ENCODE measurements at places on chromosomes 4 and X.

DNA sequence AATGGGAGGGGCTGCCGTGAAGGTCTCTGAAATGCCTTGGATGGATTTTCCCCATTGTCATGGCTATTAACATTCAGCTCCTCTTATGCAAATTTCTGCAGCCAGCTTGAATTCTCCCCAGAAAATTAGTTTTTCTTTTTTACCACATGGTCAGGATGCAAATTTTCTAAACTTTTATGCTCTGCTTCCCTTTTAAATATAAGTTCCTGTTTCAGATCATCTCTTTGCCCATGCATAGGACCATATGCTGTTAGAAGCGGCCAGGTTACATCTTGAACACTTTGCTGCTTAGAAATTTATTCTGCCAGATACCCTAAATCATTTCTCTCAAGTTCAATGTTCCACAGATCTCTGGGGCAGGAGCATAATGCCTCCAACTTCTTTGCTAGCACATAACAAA lies 13.8 kb upstream of the CLDN34 start:
- no peak for DNase-seq

- no peak for DNase-seq
These were observed 274.3 kb upstream of the PPARGC1A start for GRCh38 chr4:24164054-24164693.

GRCh38 chrX:133213117-133213516 lies 5.0 kb downstream of the TFDP3 start:
- DNase-seq: no peak

DNA sequence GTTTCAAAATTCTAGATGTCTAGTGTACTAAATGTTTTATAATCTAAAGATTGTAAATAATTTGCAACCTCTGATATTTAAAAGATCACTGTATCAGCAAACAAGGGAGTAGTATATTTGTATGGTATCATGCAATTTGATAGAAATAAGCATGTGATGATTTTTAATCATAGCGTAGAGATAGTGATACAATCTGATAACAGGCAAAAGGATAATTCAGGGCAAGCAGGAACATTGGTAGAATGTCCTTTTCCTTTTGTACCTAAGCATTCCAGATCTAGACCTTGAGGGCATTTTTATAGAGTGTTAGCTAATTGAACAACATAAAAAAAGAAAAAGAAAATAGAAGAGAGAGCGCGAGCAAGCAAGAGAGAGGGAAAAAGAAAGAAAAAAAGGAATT lies 1.4 kb downstream of the ANK2 start:
- DNase-seq: no peak

DNA sequence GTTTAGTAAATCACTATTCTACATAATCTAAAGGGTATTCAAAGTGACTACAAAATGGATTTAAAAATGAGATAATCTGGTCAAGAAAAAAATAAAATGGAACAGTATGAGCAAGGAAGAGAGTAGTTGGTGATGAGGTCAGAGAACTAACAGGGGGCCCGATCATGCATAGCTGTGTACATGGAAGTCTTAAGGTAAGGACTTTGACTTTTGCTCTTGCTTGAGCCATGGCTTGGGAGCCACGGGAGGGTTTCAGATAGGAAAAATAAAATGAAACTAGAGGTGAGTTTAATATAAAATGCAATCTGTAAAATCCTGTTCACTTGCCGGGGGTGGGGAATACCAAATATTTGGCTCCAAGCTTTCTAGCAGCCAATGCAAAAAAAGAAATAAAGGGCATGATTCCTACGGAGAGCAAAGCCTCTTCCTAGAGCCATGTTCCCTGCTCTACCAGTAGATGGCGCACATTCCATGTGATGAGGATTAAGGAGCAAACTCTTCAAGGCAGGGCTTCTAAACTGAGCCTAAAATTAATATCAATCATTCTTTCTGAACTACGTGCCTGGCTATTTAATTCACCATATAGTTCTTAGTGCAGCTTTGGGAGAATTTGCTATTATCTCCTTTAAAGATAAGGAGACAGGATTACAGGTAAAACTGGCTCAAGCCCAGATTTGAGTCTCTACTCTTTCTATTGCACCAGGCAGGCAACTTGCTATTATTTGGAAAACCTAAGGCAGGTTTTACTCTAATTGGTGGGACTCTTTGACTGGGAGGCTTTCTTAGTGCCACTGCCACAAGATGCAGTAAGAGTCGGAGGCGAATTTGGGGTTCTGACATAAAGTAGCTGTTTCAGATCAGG lies 6.8 kb upstream of the CLCN5 start:
- DNase-seq: no peak

- DNase-seq: peak; percentile 18
These were observed 127.4 kb upstream of the SFRP2 start for GRCh38 chr4:153916273-153916755.

DNA sequence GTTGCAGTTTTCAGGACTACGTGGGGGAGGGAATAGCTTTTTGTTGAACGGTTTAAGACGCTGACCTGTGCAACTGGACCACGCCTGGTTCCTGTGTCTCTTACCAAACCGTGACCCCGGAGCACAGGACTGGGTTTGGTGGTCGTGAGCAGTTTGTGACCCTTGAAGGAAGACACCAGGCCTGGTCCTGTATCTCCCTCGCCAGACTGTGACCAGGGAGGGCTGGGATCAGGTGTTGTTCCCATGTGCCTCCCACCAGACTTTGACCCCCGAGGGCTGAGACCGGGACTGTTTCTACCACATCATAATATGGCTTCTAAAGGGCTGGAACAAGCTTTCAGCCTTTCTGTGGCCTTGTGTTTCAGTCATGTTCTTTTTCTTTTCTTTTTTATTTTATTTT lies 683 bp downstream of the EBP start:
- no peak for DNase-seq

DNA sequence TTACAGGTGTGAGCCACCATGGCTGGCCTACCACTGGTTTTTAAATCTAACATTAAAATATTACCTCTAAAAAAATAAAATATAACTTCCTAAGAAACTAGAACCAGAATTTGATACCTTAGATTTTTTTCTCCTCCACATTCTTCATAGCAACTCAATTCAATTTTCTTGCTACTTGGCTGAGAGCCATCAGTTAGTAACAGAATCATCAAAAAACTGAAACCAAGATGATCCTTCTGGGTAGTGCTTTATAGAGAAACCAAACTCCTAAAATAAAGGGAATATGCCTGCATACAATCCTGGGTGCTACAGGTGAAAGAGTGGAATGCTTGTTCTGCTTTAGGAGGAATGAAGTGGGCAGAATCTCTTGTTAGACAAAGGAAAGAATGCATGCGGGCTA lies 64.4 kb downstream of the RPS3A start:
- DNase-seq: no peak

DNA sequence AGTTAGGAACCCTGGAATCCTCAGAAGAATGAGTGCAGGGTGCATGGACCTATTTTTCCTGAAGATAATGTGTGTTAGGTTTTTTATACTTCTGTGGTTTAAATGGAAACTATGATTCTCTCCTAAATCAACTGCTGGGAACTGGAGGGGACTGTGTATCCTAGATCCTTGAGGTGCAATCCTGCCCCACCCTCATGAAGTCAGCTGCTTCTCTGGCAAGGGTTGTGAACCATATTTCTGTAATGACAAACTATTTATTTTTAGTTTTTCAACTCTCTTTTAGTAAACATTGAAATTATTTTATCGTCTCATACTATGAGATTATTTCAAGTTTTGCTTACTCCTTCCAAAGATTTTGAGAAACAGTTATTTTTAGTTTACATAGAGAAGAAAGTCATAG lies 25.8 kb upstream of the VEGFC start:
- no peak for DNase-seq

DNA sequence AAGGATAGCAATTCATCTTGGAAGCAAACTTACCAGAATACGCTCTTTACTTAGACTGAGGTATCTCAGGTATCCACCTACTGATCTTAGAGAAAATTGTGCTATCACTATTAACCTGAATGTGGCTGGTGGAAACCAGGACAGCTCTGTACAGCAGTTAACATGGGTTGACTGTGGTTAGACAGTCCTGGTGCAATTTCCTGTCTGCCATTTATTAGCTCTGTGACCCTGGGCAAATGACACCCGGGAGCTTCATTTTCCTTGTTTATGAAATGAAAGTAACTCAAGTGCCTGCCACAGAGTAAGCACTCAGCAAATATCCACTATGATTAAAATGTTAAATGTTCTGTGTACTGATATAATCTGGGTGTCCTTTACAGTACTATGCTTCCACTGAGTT lies 60.0 kb downstream of the SMC1A start:
- no peak for DNase-seq

GRCh38 chr4:8581094-8581861 lies 1.1 kb downstream of the GPR78 start:
- DNase-seq: no peak

- no peak for DNase-seq
These were observed 831.3 kb downstream of the NLGN4X start for GRCh38 chrX:5397409-5397808.

DNA sequence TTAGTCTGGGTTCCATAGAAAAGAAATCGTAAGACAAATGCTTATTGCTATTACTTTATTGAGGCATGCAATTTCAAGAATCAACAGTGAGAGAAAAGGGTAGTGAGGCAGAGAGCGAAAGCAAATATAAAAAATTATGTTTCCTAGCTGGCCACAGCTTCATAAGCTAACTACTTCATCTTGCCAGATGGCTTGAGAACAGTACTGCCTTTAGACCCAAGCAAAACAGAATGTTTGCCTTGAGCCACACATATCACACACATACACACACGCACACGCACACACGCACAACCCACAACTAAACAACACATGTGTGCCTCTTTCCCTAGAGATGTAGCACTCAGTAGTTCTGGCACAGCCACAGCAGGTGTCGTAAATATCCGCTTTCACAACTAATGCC lies 31.6 kb upstream of the NR0B1 start:
- DNase-seq: no peak

GRCh38 chr4:2804973-2805501 lies 12.2 kb downstream of the SH3BP2 start:
- no peak for DNase-seq

DNA sequence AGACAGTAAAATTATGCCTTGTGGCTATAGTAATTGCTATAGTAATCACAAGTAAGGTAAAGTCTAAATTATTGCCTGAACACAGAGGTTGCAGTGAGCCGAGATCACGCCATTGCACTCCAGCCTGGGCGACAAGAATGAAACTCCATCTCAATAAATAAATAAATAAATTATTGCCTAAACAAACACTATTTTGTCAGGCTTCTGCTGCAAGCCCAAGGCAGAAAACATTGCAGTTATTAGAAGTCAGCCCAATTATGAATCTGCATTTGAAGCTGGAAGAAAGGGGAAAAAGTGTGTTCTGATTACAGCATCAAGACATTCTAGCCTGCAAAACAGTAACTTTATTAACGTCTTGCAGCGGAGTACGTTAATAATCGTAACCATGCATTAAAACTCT lies 17.1 kb downstream of the HSD17B13 start:
- DNase-seq: no peak

DNA sequence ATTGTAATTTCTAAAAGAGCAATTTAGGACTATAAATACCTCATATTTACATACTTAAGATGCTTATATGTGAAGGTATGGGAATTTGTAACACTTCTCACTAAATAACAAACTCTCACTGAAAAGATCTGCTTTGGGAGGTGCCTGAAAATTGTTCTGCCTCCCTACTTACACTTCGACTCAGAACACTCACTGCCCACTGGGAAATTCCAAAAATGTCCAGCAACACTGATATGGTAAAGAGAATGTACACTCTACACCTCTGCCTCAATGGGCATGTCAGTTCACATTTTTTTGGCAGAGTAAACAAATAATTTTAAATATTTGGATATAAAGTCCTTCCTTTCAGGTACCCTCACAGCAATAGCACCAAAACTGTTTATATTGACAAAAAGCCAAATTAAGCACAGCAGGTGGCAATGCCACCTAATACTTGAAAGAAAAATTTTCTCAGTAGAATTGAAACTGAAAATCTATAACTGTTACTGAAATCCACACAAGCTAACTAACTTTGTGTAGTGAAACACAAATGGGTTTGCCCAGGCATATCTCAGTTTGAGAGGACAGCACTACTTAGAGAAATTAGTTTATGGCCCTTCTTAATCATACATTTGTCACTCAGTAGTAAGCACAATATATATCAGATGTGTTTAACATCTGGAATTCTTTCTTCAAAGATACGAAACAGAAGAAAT lies 67.1 kb downstream of the PRDM5 start:
- DNase-seq: peak; percentile 4

- no peak for DNase-seq
These were observed 158.1 kb upstream of the CXorf66 start for GRCh38 chrX:140123446-140123845.

- no peak for DNase-seq
These were observed 69.2 kb downstream of the VCX3A start for GRCh38 chrX:6465756-6466155.
